ENCODE measurements at places on chromosomes 2 and 18. TPM values are rescaled to one million over a fixed set of nuclear protein-coding genes. Genes with fewer than 3 reads are reported as not detected.

The CD8B2 gene
- total RNA-seq: 0.09 TPM

The DUSP2 gene
- 11.3 TPM for total RNA-seq

The KHK gene
- total RNA-seq: 6.1 TPM

The IL1RL2 gene
- total RNA-seq: 2.3 TPM

The SKA1 gene
- 0.55 TPM for total RNA-seq

The CXCR1 gene
- not detected for total RNA-seq

The UGT1A8 gene
- total RNA-seq: 26.4 TPM

The CIB4 gene
- not detected for total RNA-seq

The GKN2 gene
- not detected for total RNA-seq

The TMEM169 gene
- total RNA-seq: 7.3 TPM

The TRIM43 gene
- not detected for total RNA-seq

The SP100 gene
- 86.6 TPM for total RNA-seq

The LHCGR gene
- 0.32 TPM for total RNA-seq

The TMSB10 gene
- total RNA-seq: 999 TPM

The ANKRD62 gene
- not detected for total RNA-seq

All from mucosa of gallbladder (tissue), 1 donor.